ENCODE measurements at places on chromosomes 1 and 21.

GRCh38 chr1:229204921-229205777 lies 65.8 kb upstream of the RAB4A start:
- DNase-seq, result peak; percentile 19

GRCh38 chr1:59453297-59453968 lies 156.5 kb downstream of the FGGY start:
- no peak for DNase-seq

GRCh38 chr1:6133146-6133895 lies 46.8 kb downstream of the CHD5 start:
- DNase-seq, result no peak

- no peak for DNase-seq
These were observed 20.1 kb downstream of the WDR4 start for GRCh38 chr21:42858957-42859890.

GRCh38 chr1:163248064-163248463 lies 45.3 kb upstream of the RGS5 start:
- DNase-seq, result no peak

GRCh38 chr1:179745131-179745611 lies 2.1 kb downstream of the FAM163A start:
- DNase-seq, result no peak

DNA sequence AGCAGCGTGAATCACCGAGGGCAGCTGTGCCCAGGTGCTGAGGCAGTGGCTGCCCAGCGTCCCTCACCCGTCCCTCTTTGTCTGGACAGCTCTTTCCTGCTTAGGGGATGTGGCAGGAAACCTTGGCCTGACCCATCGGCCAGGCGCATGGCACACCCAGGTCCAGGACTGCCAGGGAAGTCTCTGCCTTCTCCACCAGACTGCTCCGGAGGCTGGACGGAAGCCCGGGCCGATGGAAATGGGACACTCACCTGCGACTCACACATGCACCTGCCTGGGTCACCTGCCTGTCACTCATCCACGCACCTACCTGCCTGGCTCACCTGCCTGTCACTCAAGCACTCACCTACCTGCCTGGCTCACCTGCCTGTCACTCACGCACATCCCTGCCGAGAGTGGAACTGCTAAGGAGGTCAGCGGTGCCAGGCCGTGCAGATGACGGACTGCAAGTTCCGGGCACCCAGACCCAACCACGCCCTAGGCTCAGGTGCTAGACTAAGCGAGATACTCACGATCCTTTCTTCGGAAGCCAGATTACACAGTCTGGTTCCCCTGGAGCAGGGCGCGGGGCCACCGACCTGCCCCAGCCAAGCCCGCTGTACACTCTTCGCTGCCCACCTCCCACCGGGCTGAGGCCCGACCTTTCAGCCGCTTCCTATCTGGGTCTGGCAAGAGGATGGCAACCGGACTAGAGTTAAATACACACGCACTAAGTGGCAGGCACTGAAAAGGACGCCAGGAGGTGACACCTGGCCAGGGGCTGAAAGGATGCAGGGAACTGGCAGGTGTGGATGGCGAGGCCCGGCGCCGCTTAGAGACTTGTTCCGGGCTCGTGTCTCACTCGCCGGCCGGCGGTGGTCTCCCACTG lies 1.1 kb downstream of the UBE2J2 start:
- no peak for DNase-seq

DNA sequence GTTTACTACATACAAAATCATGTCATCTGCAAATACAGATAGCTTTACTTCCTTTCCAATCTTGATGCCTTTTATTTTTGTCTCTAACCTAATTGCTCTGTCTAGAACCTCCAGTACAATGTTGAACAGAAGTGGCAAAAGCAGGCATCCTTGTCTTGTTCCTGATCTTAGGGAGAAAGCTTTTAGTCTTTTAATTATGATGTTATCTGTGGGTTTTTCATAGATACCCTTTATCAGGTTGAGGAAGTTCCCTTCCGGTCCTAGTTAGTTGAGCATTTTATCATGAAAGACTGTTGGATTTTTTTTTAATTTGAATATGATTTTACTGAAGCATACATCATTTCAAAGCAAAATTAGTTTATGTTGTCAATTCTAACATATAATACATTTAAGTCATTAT lies 45.7 kb upstream of the DISC1 start:
- no peak for DNase-seq

GRCh38 chr1:197268012-197268411 lies at the start of gene CRB1:
Gene CRB1, plus strand, starts transcription at chr1:197268252. Its CDS starts 161 bp downstream, at chr1:197268413.
- no peak for DNase-seq

- DNase-seq, result peak; percentile 10
These were observed 14.2 kb downstream of the MT1HL1 start for GRCh38 chr1:236990052-236990445.

GRCh38 chr1:209428241-209428921 lies 155.1 kb upstream of the CAMK1G start:
- DNase-seq, result no peak

GRCh38 chr1:193042766-193043691 lies 16.1 kb downstream of the UCHL5 start:
- DNase-seq, result no peak

DNA sequence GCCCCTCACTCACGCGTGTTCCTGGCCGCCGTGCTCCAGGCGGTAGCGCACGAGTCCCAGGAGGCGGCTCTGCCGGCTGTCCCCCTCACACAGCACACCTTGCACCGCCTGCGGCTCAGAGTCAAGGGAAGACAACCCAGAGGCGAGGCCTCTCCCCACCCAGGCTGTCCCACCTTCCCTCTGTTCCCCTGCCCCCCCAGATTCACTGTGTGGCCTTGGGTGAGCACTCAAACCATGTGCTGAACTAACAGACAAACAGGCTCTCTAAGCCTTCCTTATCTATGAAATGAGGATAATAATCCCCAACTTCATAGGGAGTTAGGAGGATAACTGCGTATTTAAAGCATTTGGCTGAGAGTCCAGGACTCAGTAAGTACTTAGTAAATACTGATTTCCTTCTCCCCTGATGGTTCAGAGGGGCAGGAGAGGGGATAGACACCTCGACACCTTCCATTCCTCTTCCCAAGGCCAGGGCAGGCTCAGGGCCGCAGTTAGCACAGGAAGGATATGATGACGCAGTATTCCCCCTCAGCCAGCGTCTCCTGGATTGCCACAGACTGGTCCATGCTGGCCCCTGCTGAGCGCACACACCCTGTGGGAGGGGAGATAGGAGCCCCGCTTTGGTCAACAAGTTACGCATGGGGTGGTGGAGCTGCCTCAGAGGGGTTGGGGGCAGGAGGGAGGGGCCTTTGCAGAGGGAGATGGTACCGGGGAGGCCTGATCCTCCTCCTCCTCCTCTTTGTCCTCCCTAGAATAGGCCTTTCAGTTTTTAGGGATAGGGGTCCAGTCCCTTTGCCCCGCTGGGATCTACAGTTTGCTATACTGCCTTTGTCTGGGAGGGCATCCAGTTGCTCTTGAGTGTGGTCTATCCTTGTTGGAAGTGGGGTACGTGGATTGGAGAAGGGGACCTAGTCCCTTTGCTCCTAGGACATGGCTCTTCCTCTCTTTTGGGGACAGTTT lies 830 bp downstream of the INPP5B start:
- no peak for DNase-seq

GRCh38 chr1:43930949-43931275 lies 2.7 kb upstream of the ARTN start:
- no peak for DNase-seq

DNA sequence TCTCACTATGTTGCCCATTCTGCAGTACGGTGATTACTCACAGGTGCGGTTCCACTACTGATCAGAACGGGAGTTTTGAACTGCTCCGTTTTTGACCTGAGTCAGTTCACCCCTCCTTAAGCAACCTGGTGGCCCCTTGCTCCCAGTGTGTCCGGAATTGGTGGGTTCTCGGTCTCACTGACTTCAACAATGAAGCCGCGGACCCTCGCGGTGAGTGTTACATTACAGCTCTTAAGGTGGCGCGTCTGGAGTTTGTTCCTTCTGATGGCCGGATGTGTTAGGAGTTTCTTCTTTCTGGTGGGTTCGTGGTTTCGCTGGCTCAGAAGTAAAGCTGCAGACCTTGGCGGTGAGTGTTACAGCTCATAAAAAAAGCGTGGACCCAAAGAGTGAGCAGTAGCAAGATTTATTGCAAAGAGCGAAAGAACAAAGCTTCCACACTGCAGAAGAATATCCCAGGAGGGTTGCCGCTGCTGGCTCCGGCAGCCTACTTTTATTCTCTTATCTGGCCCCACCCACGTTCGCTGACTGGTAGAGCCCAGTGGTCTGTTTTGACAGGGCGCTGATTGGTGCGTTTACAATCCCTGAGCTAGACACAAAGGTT lies 17.6 kb upstream of the PARP1 start:
- peak; percentile 23 for DNase-seq

- no peak for DNase-seq
These were observed 389.7 kb downstream of the OMA1 start for GRCh38 chr1:58156831-58157230.

GRCh38 chr21:44792702-44793591 lies 8.7 kb downstream of the UBE2G2 start:
- peak; percentile 54 for DNase-seq

DNA sequence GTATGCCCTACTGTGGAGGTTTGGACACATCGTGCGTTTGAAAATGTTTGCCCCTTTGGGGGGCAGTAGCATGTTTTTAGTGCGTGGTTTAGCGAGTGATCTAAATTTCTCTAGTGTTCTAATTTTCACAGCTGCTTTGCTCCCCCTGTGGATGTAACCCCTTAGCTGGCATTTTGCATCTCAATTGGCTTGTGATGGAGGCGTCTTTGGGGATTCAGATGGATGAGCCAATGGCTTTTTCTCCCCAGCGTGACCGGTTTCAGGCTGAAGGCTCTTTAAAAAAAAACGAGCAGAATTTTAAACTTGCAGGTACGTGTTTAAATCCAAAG lies 836 bp downstream of the CDC7 start:
- DNase-seq, result peak; percentile 60

GRCh38 chr1:23809751-23810171 lies 9.2 kb upstream of the GALE start:
- DNase-seq, result peak; percentile 87

DNA sequence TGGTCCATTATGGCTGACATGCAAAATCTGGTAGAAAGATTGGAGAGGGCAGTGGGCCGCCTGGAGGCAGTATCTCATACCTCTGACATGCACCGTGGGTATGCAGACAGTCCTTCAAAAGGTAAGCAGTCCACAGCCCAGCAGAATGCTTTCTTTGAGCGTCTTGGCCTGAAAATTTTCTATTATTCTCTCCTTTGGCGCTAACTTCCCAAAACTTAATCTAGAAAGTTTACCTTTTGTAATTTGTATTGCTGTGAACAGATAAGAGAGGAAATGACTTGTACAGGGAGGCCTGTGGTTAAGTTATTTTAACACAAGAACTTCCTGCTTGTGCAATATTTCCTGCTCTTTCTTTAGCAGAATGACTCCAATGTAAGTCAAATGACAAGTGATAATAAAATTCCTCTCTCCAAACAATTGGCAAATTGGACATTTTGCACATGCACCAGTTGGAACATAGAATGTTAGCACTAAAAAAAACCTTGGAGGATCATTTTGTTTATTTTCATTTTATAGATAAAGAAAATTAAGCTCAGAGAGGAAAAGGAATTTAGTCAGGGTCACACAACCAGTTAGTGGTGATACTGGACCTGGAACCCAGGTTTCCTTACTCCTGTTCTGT lies 18.9 kb downstream of the CAP1 start:
- DNase-seq, result peak; percentile 84

GRCh38 chr21:30947141-30947540 lies 65.8 kb upstream of the KRTAP11-1 start:
- no peak for DNase-seq

GRCh38 chr1:198657550-198658064 lies 18.8 kb downstream of the PTPRC start:
- peak; percentile 77 for DNase-seq

DNA sequence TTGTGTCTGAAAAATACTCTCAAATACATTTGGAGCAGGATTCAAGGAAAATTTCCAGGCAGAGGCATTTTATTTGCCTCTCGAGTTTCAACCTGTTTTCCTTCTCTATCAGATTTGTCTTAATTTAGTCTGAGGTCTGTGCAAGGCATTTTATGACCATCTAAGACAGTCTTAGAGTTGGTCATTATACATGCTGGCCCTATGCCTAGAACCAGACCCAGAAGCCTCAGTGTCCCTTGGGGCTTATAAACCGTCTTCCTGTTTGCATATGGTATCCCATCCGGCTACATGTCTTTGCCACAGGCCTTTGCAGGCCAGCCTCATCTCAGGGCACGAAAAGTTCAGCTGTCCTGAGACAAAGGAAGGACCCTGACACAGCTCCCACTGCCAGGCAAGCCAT lies 346.1 kb downstream of the SIPA1L2 start:
- DNase-seq, result no peak

- no peak for DNase-seq
These were observed 39.7 kb downstream of the MATN1 start for GRCh38 chr1:30683699-30684098.

DNA sequence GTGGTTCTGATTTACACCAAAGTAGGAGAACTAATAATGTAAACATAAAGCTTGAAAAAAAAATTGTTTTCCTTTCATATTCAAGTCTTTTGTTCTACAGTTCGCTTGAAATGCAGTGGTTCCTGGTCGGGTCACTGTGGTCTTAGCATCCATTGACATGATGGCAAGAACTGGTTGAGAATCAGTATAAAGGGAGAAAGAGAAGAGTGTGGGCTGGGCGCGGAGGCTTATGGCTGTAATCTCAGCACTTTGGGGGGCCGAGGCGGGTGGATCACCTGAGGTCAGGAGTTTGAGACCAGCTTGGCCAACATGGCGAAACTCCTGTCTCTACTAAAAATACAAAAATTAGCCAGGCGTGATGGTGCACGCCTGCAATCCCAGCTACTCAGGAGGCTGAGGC lies 250.9 kb downstream of the BACH1 start:
- DNase-seq, result no peak

DNA sequence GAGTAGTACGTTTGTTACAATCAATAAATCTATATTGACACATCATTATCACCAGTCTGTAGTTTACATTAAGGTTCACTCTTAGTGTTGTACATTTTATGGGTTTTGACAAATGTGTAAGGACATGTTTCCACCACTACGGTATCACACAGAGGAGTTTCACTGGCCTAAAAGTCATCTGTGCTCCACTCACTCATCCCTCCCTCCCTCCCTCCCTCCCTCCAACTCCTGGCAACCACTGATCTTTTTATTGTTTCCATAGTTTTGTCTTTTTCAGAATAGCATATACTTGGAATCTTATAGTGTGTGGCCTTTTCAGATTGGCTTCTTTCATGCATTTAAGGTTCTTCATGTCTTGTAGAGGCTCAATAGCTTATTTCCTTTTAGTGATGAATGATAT lies 44.1 kb upstream of the RHOU start:
- no peak for DNase-seq

DNA sequence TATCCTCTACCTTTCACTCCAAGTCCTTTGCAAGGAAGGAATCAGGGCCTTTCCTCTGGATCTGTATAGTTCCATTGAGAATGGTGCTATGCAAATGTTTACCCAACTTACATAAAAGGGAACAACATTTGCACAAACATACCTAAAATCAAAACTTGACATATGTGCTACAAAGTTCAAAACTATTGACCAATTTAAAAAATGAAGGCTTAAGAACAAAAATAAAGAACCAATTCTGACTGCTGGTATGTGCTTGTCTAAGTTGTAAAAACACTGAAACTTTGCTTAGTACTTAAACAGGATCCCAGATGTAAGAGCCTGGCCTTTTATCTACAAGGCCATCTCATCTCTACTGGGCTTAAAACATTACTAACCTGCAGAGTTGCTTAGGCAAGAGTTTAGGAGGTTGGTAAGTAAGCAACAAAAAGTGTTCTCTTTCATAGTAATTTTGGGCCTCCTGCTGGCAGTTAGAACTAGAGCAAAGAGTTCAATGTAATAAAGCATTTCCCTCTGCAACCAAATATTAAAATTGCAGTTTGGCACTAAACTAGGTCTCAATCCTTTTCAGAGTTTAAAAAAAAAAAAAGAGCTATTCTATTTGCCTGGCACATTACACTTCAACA lies 2.0 kb downstream of the SCMH1 start:
- DNase-seq, result peak; percentile 61

Data from activated CD4-positive, alpha-beta T cell treated with anti-CD3 and anti-CD28 coated beads, Interleukin-10, Interleukin-2, amounts not matched to agents 100 ng/mL and 50 ng/mL, durations not matched to agents 16 hours and 8 hours (primary cell).